ENCODE measurements at places on chromosomes 1 and 21.

- no peak for DNase-seq
Observed at GRCh38 chr1:1307261-1307922, 338 bp downstream of the ACAP3 start.

DNA sequence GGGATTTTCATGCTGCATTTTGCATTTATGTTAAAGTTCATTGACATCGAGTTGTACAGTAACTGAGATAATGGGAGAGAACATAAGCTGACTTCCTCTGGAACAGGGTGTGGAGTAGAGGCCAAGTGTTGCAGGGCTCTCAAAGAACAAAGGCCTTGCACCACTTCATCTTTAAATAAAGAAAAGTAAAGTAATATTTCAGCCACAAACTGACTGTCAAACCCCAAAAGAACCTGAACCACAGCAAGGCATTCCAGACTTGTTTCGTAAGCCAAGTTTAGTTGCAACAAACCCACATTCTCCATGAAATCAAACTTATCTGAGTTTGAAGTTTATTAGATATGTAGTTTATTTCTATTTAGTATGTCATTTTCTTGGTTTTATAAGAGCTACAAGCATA, 19.1 kb upstream of the HMGCS2 start:
- no peak for DNase-seq

DNA sequence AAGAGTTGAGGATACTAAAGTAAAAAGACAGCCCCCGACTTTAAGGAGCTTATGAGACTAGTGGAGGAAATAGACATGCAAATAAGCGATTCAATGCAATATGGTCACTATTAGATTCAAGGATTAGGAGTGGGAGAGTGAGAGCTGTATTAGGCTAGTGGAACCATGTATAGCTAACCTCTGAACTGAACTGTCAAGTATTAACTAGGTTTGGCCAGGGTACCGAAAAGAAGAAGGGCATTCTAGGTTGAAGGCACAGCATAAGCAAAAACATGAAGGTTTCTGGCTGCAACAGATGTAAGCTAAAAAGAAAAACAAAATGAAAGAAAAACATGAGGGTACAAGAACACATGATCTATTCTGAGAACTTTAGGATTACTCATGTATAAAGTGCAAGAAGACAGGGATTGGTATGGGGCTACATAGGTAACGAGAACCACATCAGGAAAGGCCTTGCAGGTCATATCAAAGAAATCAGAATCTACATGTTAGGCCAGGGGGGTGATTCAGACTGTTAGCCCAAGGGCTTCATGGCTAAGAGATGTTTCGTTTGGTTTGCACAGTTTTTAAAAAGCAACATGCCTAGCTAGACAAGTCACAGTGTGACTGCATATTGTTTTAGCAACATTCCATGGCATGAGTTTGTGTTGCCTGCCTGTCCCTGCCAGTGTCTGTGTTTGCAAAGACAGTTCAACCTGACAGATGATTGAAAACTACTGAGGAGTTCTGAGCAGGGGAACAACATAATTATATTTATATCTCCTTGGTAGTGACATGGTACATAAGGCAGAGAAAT, 54.4 kb upstream of the HAO2 start:
- DNase-seq, result no peak

GRCh38 chr1:39105841-39106765, 80.0 kb downstream of the NDUFS5 start:
- DNase-seq, result no peak

- DNase-seq, result no peak
Observed at GRCh38 chr1:61082311-61083012, at the start of gene NFIA. Gene NFIA (plus strand): TSS chr1:61082561.

GRCh38 chr1:157831968-157832626, 9.5 kb downstream of the CD5L start:
- no peak for DNase-seq

- no peak for DNase-seq
Observed at GRCh38 chr1:85438353-85438752, 26.6 kb downstream of the DDAH1 start.

- DNase-seq, result no peak
Observed at GRCh38 chr1:83034851-83035250, 964.1 kb downstream of the TTLL7 start.

All from stimulated activated CD4-positive, alpha-beta T cell treated with anti-CD3 and anti-CD28 coated beads, Interleukin-1b, Interleukin-23, amount 100 ng/mL, for 1 hour (primary cell).